ENCODE measurements at places on chromosomes 4 and X.

DNA sequence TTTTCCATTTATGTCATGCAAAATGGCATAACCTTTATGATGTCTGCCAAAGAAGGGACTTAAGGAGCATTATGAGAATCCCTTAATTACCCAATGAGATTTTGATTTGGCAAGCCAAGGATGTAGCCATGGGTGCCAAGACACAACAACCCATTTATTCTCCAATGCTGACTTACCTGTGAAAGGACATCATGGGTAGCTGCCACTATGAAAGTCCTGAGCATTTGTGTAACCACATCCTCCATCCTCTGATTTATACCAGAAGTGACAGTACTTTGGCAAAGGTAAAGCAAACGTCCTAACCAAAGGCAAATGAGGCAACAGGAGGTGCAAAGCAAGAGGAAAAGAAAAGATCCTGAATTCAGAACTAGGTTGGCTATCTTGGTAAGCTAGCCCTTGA, 87.3 kb upstream of the EMCN start:
- no peak for DNase-seq

DNA sequence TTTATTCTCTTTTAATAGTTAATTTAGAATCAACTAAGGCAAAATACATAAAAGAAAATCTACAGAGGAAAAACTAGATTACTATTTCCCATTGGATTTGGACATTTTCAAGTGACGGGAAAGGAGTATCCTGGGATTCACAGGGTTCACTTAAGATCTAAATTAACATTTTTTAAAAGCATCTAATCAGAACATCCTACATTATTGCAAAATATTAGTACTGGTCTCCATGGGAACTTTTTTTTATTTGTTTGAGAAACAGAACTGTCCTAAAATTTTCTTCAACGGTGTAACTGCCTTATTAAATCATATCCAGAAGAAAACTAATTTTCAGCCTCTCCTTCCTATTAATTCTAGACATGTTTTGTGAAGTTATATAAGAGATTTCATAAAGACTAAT, 69.7 kb downstream of the METTL14 start:
- DNase-seq: no peak

DNA sequence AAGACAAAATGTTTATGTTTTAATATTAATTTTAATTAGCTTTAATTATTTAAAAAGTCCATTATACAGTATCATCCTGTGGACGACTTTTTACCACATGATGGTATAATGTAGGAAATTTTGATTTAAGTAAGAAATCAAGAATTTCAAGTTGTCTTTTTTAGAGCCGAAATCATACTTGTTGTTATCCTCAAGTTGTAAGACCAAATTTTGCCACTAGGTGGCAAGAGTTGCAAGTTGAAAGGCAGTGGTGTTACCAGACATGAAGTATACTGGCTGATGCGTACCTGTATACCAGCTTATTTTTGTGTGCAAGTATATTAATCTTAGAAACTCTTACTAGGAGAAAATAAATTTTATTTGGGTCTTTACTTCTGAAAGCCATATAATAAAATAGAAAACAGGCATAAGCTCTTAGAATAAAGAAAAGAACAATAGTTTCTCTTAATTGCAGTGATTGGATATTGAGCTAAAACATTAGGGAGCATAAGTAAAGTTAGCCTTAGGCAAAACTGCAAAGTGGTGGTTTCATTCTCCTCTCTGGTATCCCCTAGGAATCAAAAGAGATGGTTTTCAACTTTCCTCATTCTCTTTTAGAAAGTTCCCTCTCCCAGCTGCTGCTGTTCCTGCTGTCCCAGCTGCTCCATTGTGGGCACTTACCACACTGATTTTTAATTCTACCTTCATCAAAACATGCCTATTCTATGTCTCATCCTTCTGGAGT, 118.0 kb upstream of the WDFY3 start:
- DNase-seq: no peak

DNA sequence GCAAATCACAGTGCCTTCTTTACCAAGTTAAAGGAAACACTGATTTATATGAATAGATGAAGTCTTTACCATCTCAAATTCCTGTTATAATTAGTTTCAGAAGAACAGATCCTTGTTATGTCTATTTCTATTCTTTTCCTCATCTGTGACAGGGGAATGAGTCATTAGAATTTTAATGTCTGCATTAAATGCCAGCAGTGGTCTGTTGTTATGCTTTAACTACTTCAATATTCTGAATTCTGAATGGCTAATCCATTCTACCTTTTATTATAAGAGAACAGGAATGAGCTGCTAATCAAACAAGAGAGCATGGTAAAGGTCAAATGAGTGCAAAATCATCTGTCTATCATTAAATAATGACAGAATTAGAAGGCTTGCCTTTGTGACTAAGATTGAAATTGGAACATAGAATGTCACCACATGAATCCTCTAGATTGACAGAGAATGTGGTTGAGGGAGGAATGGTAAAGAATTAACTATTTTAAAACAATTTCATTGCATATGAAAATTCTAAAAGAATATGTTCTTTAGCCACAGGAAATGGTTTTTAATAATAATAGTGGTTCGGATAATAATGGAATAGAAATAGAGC, 935.5 kb downstream of the ADGRL3 start:
- no peak for DNase-seq

DNA sequence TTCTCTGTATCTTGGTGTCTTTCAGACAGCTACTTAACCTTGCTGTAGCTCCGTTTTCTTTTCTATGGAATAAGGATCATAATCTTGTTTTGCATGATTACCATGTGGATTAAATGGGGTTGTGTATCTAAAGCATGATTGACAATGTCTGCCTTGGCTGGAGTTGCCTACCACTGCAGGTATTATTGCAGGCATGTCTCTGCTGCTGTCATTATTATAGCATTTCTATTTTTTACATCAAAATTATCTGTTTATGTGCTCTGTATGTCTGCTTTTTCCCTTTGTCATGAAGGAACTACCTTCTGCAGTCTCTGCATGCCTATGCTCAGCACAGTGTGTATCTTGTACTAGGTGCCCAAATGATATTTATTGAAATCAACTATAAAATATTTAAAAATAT, 95.9 kb upstream of the TAPT1 start:
- no peak for DNase-seq

- DNase-seq: no peak
Observed at GRCh38 chr4:174119830-174120229, 163.6 kb downstream of the FBXO8 start.

DNA sequence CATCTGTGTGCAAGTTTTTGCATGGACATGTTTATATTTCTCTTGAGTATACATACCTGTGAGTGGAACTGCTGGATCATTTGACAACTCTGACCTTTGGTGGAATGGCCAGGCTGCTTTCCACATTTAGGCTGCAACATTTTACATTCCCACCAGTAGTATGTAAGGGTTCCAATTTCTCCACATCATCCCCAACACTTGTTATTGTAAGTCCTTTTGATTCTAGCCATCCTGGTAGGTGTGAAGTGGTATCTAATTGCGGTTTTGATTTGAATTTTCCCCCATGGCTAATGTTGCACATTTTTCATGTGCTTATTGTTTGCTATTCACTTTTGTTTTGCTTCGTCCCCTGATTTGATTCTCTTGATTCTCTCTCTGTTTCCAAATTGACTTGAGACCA, 16.4 kb downstream of the DLG3 start:
- no peak for DNase-seq

DNA sequence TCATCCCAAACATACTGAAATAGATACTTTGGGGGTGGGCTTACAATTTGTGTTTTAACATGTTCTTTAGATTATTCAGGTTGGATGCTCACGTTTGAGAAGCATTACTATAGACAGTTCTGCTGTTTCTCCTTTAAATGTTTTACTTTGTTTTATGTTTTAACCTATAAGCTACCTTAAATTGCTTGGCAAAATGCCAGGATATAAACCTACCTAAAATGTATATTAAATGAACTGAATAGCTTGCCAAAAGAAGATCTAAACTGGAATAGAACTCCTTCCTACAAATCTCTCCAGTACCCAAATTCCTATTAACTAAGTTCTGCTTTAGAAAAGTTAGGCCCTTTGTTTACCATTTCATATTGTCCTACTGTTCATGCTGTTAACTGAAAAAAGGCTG, 124.4 kb downstream of the TBX22 start:
- no peak for DNase-seq

GRCh38 chr4:110484767-110485166, 8.8 kb downstream of the ENPEP start:
- no peak for DNase-seq

- no peak for DNase-seq
Observed at GRCh38 chr4:147103403-147103946, 157.8 kb upstream of the TTC29 start.

GRCh38 chr4:162803378-162803777, 363.3 kb downstream of the NAF1 start:
- no peak for DNase-seq

GRCh38 chr4:104424989-104425388, 69.7 kb downstream of the CXXC4 start:
- no peak for DNase-seq

GRCh38 chr4:17599826-17600225, 14.6 kb upstream of the MED28 start:
- no peak for DNase-seq

- DNase-seq: no peak
Observed at GRCh38 chr4:119629142-119629471, 503 bp upstream of the PDE5A start.

DNA sequence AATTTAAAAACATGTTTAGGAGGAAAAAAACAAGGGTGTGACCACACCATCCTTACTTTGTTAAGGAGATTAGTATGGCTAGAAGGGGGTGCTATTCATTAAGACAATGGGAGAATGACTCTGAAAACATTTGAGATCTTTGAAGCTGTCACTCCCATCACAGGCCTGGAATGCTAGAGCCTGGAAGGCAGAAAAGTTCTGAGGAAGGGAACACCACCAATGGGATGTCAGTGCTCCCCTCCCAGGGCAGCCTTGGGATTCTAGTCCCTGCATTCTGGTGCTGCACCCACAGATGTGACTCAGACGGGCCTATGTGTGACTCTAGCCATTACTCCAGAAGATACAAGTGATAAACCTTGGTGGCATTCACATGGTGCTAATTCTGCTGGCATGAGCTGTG, 162.2 kb upstream of the ANXA10 start:
- DNase-seq: no peak
